ENCODE measurements at places on chromosomes 11 and 22. TPM values are rescaled to one million over a fixed set of nuclear protein-coding genes. Genes with fewer than 3 reads are reported as not detected.

- no peaks in the 10 kb centered on the region for H3K36me3 ChIP-seq
- H3K4me3 ChIP-seq: no peak overlapping the region
- DNase-seq: no peak
- H3K27me3 ChIP-seq: no peaks in the 10 kb centered on the region
- no peak overlapping the region for H3K27ac ChIP-seq
Observed at GRCh38 chr22:34414467-34415440, 494.5 kb upstream of the LARGE1 start.

DNA sequence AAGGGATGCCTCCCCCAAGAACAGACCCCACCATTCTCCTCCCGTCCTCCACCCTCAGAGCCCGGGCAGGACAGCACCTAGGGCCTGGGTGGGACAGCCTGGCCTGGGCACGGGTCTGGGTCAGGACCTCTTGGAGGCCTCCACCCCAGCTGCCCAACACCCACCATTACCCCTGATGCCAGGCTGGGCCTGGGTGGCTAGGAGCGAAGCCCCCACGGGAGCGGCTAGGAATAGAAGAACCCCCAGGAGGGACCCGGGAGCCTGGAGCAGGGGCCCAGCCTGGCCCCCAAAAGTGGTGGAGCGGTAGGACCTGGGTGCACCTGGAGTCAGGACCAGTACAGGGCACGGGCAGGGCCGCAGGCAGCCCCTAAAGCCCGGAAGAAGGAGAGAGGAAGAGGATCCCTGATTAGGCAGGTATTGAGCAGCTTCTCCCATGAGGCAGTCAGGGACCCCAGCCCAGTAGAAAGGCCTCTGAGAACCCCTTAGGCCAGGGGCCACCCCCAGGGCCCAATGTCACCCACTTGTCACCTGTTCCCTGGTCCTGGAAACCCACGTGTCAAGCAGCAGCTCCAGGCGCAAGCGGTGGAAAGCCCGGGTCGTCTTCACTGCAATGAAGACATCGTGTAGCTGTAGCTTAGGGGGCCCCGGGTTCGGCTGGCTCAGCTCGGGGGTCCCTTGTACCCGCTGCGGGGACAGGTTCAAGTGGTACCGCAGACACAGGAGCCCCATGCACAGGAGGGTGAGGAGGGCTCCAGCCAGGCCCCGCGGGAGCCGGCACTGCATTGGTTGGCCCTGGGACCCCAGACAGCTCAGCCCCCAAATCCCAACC is 575 bp downstream of the MFNG start:
- no peaks in the 10 kb centered on the region for H3K27me3 ChIP-seq
- peak overlapping the region; percentile 86 for H3K27ac ChIP-seq
- peaks cover 59% of the 10 kb centered on the region for H3K4me1 ChIP-seq
- peak; percentile 30 for DNase-seq
- H3K4me3 ChIP-seq: peak overlapping the region; percentile 84
- H3K36me3 ChIP-seq: peaks cover 40% of the 10 kb centered on the region

Gene ASRGL1
- 3.1 TPM for polyA plus RNA-seq

DNA sequence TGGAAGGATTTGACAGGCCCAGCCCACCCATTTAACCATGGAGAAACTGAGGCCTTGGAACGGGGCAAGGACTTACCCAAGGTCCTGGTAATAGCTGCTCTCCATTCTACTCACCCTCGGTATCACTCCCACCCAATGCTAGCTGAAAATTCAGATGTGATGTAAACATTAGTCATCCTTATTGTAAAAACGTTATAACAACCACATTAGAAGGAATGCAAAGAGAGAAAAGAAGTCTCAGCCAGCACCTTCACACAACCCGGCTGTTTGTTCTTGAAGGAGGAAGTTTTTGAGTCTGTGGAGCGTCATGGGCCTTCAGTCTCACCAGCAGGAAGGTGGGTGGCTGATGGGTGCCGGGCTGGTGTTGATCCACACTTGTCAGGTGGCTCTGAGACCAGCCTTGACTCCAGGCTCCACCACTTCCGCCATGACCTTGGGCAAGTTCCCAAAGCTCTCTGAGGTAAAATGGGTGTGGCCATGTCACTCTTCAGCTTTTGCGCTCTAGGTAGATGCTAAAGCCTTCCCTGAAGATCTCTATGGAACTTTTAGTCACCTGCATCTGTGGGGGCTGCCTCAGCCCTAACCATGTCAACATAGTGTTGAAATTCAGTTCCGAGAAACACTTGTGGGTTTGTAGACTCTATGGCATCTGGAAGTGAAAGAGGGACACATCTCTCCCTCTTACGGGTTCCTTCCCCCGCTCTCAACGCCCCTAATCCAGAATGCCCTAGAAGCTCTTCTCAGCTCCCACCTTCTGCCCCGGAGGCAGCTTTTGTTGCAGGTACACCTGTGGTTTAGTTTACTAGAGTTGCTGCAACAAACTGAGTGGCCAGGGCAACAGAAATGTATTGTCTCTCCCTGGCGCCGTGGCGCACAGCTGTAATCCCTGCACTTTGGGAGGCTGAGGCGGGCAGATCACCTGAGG is 14.8 kb downstream of the CD6 start:
- H3K4me3 ChIP-seq: peak overlapping the region; percentile 42
- peak; percentile 89 for DNase-seq
- H3K27me3 ChIP-seq: no peaks in the 10 kb centered on the region
- H3K4me1 ChIP-seq: peaks cover 62% of the 10 kb centered on the region
- H3K27ac ChIP-seq: peak overlapping the region; percentile 96

DNA sequence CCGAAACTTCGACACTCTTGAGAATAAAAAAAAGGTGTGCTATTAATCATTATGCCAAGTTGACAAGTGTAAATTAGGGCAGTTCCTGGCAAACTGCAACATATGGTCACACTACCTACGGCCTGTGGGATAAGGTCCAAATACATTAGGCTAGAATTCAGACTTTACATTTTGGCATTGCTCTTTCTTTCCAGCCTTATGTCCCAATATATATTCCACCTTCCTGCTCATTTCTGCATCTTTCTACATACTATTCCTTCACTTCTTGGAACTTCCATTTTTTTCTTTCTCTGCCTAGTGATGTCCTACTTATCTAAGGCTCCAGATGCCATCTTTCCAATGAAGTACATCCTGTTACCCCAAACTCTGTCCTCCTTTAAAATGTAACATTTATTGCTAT is 577.2 kb downstream of the LRRC4C start:
- H3K4me3 ChIP-seq: no peak overlapping the region
- H3K36me3 ChIP-seq: no peaks in the 10 kb centered on the region
- DNase-seq: no peak
- no peaks in the 10 kb centered on the region for H3K27me3 ChIP-seq

- H3K27me3 ChIP-seq: no peaks in the 10 kb centered on the region
- no peaks in the 10 kb centered on the region for H3K36me3 ChIP-seq
- no peak for DNase-seq
- no peak overlapping the region for H3K27ac ChIP-seq
- H3K4me3 ChIP-seq: no peak overlapping the region
Observed at GRCh38 chr11:6583584-6583983, 19.8 kb downstream of the RRP8 start.

GRCh38 chr11:30423279-30423648 is 100.4 kb downstream of the ARL14EP start:
- H3K36me3 ChIP-seq: no peaks in the 10 kb centered on the region
- no peaks in the 10 kb centered on the region for H3K27me3 ChIP-seq
- DNase-seq: no peak
- no peak overlapping the region for H3K4me3 ChIP-seq

Gene NCAM1
- polyA plus RNA-seq: 0.06 TPM

DNA sequence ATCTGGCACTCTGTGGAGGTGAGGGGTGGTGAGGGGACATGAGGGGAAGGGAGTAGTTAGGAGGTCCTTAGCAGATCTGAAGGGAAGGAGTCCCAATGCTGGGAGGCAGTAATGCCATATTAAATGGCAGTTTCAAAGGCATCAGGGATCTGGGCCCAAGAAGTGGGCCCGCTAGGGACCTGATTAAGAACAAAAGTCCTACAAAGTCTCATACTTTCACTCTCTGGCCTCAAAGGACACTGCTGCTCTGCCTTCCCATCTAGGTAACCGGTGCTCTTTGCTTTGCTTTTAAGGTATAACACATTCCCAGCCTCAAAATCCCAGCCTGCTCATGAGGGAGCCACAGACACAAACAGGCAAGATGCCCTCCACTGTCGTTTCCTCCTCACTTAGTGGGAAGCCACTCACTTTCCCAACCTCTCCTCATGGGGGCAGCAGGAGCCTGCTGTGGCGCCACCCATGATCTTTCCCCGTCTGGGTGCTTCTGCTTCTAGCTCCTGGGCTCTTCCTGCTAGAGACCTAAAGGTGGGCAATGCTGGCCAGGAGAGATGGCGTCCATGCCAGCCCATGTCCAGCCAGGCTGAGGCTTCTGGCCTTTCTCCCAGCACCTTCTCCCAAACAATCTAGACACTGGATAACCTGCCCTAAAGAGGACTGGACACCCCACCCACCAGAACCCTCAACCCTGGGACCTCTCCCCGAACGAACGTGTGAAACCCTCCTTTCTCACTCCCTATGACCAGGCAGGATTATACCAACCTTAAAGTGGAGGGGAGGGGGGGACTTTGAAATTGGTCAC is 68.3 kb downstream of the PLEKHA7 start:
- DNase-seq: no peak
- H3K27me3 ChIP-seq: no peaks in the 10 kb centered on the region
- no peak overlapping the region for H3K4me3 ChIP-seq

- H3K36me3 ChIP-seq: no peaks in the 10 kb centered on the region
- H3K4me3 ChIP-seq: no peak overlapping the region
- no peak for DNase-seq
- no peaks in the 10 kb centered on the region for H3K27me3 ChIP-seq
- H3K27ac ChIP-seq: no peak overlapping the region
- peaks cover 9% of the 10 kb centered on the region for H3K4me1 ChIP-seq
Observed at GRCh38 chr11:77069969-77070582, 3.3 kb downstream of the CAPN5 start.

Gene FDXACB1
- 6.9 TPM for polyA plus RNA-seq

Gene SUSD2
- polyA plus RNA-seq: not detected

DNA sequence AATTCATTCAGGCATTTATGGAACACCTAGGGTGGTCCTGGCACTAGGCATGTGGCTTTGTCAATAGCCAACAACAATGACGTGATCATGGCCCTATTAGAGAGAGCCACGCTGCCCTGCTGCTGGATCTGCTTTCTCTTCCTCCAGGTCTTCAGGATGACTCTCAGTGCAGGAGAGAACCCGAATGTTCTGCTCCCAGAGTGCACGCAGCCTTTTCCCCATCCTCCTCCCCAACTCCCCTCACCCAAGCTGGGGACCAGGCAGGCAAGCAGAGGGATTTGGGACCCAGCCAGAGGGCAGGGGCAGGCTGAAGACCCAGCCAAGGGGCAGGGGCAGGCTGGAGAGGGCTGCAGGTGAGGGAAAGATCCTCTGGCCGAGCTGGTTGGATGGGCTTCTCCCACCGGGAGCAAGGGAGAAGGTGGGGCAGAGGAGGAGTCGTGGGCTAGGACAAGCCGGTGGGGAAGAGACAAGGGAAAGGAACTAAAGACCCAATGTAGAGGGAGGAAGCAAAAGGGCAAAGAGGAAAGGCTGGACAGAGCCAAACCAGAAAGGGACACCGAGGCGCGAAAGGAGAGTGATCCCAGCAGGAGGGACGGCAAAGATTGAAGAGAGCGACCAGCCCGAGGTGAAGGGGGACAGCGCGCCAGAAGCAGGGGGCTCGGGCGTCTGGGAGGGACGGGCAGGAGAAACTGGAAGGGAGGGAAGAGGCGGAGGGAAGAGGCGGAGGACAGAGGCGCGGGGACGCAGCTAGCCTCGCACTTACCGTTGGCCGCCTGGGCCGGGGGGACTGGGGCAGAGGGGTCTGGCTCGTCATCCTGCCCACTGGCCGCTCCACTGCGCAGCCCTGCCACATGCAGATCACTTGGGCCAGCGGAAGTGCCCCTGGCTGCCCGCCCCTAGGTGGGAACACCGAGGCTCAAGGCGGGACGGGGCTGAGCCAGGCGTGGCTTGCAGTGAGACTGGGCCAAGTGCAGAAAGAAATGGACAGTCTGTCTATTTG is at the start of gene KCTD14:
Gene KCTD14 (minus strand): TSS at position 880 of the 1,000 bp plus-strand sequence. CDS start 27 bp downstream, at position 853.
- no peak within 1 kb of the TSS for H3K27ac ChIP-seq
- no peaks in the 10 kb centered on the region for H3K27me3 ChIP-seq
- no peaks in the 10 kb centered on the region for H3K36me3 ChIP-seq
- no peak within 1 kb of the TSS for H3K4me3 ChIP-seq
- DNase-seq: no peak

Gene P4HA3
- not detected for polyA plus RNA-seq

GRCh38 chr11:34840736-34841386 is 75.3 kb downstream of the APIP start:
- H3K4me1 ChIP-seq: no peaks in the 10 kb centered on the region
- H3K27me3 ChIP-seq: no peaks in the 10 kb centered on the region
- no peak overlapping the region for H3K4me3 ChIP-seq
- no peaks in the 10 kb centered on the region for H3K36me3 ChIP-seq
- no peak overlapping the region for H3K27ac ChIP-seq

DNA sequence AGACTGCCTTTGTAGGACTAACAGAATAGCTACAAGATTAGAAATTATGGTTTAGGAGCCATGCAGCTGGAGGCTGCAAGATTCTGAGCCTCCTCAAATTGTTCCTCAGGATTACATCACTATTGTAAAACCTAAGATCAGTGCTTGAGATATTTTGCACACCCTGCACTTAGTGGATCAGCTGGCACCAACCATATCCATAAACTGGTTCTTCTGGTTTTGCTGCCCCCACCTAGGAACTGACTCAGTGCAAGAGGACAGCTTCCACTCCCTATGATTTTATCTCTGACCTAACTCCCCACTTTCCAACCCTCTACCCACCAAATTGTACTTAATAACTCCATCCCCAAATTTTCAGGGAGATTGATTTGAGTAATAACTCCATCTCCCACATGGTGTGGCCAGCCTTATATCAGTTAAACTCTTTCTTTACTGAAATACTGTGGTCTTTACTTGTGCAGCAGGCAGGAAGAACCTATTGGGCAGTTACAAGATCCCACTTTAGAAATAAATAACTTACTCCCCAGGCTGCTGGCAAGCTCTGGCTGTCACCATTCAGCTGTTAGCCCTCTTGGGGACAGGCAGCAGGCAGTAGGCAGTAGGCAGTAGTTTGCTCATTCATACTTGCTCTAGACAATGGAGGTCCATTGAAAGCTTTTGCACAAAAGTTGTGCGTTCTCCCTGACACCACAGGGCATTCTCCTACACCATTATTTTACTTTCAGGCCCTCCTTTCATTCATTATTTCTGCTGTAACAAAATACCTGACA is 119.0 kb downstream of the SLC17A6 start:
- DNase-seq: no peak
- H3K27ac ChIP-seq: no peak overlapping the region
- no peaks in the 10 kb centered on the region for H3K27me3 ChIP-seq
- H3K4me3 ChIP-seq: no peak overlapping the region

Gene DBX1
- polyA plus RNA-seq: not detected

- no peaks in the 10 kb centered on the region for H3K36me3 ChIP-seq
- H3K27ac ChIP-seq: no peak overlapping the region
- H3K27me3 ChIP-seq: no peaks in the 10 kb centered on the region
- H3K4me1 ChIP-seq: no peaks in the 10 kb centered on the region
- no peak overlapping the region for H3K4me3 ChIP-seq
Observed at GRCh38 chr11:3225826-3226750, 6.1 kb downstream of the MRGPRE start.

- H3K4me3 ChIP-seq: peak overlapping the region; percentile 82
- peaks cover 33% of the 10 kb centered on the region for H3K4me1 ChIP-seq
- H3K27ac ChIP-seq: peak overlapping the region; percentile 98
- peaks cover 28% of the 10 kb centered on the region for H3K36me3 ChIP-seq
- H3K27me3 ChIP-seq: no peaks in the 10 kb centered on the region
- no peak for DNase-seq
Observed at GRCh38 chr11:65415499-65416340, 6.9 kb upstream of the NEAT1 start.
